Activated CD4-positive, alpha-beta T cell treated with anti-CD3 and anti-CD28 coated beads, Interleukin-2, amount 50 U/mL, for 24 hours (primary cell): ENCODE measurements at places on chromosomes 4 and X.

DNA sequence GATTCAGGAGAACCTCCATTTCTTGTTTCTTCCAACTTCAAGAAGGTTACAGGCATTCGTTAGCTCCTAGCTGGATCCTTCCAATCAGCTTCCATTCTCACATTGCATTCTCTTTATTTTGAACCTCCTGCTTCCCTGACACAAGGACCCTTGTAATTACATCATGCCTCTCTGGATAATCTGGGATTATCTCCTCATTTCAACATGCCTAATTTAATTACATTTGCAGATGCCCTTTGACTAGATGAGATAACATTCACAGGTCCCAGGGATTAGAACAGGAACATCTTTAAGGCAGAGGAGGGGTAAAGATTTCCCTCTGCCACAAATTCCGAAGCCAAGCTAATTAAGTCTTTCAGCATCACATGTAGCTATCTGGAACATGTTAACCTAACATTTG lies 753.8 kb upstream of the PCDH7 start:
- DNase-seq, result no peak

DNA sequence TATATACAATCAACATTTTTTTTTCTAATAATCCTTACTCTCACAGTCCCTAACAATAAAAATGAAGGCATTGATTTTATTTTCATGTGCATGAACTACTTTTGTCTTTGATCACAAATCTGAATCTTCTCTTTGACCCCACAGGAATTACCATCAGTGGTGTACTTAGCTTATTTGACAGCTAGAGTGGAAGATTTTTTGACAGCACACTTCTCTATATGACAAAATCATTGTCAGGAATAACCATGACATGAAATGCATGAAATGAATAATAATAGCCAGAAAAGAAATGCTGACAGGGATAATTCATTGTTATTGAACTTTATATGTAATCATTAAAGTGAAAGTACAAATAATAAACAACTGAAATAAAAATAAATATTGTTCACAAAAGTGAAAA lies 604.2 kb downstream of the EPHA5 start:
- DNase-seq, result no peak

DNA sequence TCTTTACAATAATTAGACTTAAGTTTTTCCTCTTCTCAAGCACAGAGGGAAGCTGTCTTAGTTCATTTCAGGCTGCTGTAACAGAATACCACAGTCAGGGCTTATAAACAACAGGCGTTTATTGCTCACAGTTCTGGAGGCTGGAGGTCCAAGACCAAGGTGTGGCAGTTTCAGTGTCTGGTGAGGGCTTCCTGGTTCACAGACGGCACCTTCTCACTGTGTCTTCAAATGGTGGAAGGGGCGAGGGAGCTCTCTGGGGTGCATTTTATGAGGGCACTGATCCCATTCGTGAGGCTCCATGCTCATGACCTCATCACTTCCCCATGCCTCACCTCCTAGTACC lies 115.7 kb upstream of the MXRA5 start:
- no peak for DNase-seq

DNA sequence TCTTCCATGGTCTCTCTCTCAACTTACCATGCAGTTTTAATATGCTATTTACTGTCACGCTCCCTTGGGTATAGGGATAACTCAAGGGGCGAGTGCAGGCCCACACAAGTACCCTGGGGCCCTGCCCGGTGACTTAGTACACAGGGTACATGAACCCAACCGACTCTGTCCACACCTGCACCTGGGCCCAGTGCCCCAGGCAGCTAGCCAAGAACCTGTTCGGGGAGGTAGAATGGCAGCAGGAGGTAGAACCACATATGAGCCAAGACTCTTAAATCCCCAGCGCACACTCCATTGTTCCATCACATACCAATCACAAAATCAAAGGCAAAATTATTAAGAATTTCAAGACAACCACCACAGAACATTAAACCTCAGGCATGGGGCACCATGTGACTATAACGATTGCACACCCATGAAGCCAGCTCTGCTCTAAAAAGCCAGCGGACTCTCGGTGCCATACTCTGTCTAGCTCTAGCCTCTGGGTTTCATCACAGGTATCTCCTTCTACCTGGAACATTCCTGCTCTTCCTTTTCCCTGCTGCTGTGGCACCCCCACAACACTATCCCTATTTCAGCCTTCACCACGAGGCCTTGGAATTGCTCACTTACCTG lies 14.6 kb downstream of the PHF8 start:
- no peak for DNase-seq

GRCh38 chr4:182619660-182620059 lies 297.5 kb downstream of the DCTD start:
- no peak for DNase-seq

DNA sequence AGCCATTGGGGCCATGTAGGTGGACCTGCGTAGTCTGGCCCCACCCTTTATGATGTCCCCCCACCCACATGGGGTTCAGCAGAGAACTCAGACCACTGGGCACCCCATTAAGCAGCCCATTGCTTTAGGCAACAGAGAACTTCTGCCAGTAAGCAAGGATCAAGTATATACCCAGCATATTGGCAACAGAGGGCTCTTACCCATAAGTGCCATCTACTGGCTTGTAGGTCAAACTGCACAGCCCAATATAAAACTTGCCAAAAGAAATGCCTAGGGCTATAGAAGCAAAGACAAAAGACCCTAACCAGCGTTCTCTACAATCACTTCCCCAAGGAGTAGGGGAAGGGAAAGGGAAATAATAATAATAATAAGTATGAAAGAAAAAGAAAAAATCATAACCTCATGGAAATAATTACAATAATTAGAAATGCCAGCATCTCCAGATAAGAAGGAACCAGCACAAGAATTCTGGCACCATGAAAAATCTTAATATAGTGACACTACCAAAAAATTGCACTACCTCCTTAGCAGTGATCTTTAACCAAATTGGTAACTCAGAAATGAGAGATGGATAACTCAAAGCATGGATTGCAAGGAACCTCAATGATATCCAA lies 1090.7 kb downstream of the FAT4 start:
- DNase-seq, result no peak

DNA sequence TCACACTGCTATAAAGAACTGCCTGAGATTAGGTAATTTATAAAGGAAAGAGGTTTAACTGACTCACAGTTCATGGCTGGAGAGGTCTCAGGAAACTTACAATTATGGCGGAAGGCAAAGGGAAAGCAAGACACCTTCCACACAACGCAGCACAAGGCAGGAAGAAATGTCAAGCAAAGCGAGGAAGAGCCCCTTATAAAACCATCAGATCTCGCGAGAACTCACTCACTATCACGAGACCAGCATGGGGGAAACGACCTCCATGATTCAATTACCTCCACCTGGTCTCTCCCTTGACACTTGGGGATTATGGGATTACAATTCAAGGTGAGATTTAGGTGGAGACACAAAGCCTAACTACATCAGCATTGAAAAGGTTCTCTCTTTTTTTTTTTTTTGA lies 39.6 kb downstream of the PALLD start:
- no peak for DNase-seq

DNA sequence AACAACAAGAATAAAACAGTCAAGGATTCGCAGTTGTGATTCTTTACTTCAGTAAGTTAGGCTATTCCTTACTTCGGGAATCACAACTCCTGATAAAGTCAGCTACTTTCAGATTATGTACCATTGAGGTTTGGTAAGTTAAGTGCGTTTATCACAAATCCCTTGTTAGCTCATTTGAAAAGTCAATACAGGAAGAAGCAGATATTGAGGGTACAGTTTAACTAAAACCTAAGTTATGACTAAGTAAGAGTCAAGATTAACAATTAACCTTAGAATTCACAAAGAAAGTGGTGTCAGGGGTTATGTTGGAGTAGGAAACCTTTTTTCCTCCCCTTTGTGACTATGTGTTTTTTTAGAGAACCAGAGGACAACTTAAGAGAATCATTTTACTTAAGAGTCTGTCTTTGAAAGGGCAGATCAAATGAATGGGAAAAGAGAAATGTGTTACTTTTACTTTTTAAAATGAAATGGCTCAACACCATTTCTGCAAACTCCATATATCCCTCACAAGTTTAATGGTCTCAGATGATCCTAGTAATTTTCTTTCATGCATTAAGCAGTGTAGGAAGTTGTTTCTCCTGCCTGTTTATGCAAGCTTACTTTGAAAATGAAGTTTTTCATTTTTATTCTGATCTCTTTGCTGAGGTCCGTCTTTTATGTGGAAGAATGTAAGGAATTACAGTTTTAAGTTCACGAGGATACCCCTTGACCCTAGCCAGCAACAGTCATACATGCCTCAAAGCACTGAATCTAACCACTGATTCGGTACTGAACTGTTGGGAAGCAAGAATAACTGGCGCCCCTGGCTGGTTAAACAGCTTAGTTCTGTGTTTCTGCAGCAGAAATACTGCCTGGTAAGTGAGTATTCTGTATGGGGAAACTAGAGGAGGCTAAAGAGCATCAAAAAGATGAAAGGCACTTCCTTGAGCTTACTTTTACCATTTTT lies 211.7 kb downstream of the SLC4A4 start:
- no peak for DNase-seq

DNA sequence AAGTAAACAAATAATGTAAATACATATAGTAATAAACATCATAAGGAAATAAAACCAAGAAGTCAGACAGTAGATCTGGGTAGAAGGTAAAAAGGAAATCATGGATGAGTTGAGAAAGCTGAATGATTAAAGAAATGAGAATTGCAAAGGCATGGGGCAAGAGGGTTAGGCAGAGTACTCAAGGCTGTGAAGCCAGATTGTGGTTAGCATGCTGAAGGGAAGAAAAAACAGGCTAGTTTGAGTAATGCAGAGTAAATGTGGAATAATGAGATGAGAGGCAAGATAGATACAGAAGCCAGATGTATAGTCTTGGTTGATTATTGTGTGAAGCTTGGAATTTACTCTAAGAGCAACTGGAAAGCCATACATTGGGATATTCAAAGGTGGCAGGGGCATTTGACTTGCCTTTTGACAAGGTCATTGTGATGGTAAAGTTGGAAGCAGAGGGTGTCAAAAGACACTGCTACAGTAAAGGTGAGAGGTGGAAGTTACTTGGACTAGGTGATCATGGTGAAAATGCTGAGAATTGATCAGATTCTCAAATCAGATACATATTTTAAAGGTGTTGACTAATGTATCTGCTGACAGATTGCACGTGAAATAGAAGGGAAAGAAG lies 307.0 kb downstream of the FSTL5 start:
- DNase-seq, result no peak

- DNase-seq, result no peak
Observed at GRCh38 chr4:142465526-142465925, 380.6 kb downstream of the INPP4B start.

DNA sequence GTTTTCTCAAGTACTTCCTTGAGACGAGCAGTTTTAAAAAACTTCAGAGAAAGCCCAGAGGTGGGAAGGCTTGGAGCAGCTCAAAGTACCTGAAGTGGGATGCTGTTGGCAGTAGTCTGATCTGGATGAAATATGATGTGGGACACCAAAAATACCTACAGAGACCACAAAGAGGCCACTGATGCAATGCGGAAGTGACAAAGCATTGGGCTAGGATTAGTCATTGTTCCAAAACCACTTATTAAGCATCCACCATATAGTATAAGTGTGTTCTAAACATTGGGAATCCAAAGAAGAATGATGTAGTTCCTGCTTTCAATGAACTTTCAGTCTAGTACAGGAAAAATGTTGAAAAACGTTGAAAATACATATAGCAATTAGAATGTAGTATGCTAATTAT lies 386.1 kb upstream of the CNKSR2 start:
- DNase-seq, result no peak

DNA sequence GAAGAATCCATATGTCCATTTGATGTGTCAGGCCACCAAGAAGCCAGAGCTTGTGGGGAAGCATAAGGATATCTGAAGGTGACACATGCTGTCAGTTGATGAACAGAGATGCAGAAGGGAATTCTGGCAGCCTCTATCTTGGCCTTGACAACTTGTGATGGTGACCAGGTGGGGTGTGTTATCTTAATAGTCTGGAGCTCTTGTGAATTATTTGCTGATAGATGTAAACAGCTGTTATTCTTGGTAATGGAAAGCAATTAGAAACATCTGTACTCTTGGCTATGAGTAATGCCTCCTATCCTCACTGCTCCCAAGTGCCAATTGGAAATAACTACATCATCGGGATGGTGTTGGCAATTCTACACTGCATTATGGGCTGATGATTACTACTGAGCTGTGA lies 51.9 kb downstream of the NAA11 start:
- no peak for DNase-seq

GRCh38 chr4:83751336-83751949 lies 215.5 kb downstream of the GPAT3 start:
- no peak for DNase-seq

GRCh38 chr4:152399246-152399645 lies 136.6 kb downstream of the FBXW7 start:
- no peak for DNase-seq

- DNase-seq, result no peak
Observed at GRCh38 chr4:72109959-72110497, 78.2 kb downstream of the NPFFR2 start.
